Mesothelial cell of epicardium (in vitro differentiated cells): ENCODE measurements at places on chromosomes 5 and 9. TPM values are rescaled to one million over a fixed set of nuclear protein-coding genes. Genes with fewer than 3 reads are reported as not detected.

DNA sequence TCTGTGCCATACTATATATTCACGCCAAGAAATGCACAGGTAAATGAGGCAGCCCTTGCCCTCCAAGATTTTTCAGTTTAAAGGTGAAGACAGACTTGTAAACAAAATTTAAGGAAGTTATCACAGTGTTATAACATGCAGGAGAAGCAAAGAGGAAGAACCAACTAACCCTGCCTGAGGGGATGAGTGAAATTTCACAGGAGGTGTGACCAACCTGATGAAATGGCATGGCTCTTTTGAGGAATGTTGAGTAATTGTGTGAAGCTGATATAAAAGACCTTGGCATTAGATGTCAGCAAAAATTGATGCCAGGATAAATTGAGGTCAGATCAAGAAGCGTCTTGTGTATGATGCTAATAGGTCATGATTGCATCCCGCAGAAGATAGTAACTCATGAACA lies 86.5 kb downstream of the HCN1 start:
- DNase-seq: no peak

GRCh38 chr5:28165096-28165495 lies 1126.7 kb upstream of the CDH9 start:
- no peak for DNase-seq

DNA sequence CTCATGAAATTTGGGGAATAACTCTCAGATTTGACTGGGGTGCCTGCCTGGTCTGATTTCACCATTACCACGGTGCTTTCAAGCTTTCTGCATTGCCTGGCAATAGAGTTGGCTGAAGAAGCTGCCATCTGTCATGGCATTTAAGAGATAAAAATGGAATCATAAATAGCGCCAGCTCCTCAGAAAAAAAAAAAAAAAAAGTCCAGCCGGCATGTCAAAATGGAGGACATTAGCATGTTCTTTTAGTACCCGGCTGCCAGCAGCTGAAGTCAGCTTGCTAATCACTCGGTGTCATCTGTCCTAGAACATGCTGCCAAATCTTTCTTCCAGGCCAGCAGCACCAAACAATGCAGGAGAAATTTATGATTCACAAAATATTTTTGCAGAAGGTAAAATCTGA lies 57.7 kb upstream of the CER1 start:
- no peak for DNase-seq

- DNase-seq: no peak
These were observed 95.7 kb upstream of the SMIM23 start for GRCh38 chr5:171689853-171690417.

GRCh38 chr5:102895976-102896375 lies 140.9 kb downstream of the PAM start:
- no peak for DNase-seq

DNA sequence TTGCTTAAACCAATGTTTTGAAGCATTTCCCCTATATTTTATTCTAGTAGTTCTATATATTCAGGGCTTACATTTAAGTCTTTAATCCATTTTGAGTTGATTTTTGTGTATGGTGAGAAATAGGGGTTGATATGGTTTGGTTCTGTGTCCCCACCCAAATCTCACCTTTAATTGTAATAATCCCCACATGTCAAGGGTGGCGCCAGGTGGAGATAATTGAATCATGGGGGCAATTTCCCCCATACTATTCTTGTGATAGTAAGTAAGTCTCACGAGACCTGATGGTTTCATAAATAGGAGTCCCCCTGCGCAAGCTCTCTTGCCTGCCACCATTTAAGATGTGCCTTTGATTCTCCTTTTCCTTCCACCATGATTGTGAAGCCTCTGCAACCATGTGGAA lies 92.2 kb upstream of the TBC1D2 start:
- DNase-seq: no peak

GRCh38 chr5:79456400-79456799 lies 57.5 kb downstream of the HOMER1 start:
- DNase-seq: no peak

DNA sequence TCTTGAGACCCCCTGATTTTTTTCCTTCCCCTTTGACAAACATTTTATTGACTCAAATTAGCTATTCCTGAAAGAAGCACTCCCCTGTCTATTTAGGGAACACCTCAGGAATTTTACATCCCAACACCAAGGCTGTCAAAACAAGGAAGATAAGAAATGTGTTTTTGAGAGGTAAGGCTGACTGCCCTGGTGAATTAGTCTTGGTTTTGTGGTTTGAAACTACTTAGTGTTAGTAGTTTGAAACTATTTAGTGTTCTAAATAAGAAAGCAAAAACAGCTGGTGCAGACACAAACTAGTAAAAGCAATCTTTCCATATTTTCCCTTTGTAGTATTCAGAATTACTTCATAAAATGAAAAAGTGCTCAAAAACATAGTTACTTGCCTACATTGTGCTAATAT lies 120.7 kb downstream of the PCSK1 start:
- no peak for DNase-seq

DNA sequence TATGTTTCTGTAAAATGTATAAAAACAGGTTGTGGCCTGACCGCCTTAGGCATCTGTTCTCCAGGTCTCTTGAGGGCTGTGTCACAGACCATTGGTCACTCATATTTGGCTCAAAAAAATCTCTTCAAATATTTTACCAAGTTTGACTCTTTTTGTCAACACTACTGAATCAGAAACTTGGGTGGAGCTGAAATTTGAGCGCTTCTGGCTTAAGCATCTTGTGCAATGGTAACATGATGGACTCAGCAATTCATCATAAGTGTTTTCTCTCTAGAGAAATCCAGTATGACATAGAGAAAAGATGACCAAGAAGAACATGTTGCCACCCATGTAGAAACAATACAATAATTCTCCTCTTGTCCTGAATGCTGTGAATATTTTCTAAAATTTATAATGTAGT lies 387.9 kb downstream of the MAT2B start:
- DNase-seq: no peak

FYB1 gene
- 1.2 to 1.6 TPM (median 1.5 TPM) in 3 replicates for total RNA-seq

TAF1L gene
- 0.05 TPM in 1 of 3 replicates, not detected in the others for total RNA-seq

ACOT12 gene
- not detected in 3 replicates for total RNA-seq

SPATA31D3 gene
- total RNA-seq: not detected in 3 replicates

CCDC192 gene
- total RNA-seq: 1.8 to 2.1 TPM (median 2.0 TPM) in 3 replicates
